GM23248 (cell line): ENCODE measurements at places on chromosomes 11 and 22. TPM values are rescaled to one million over a fixed set of nuclear protein-coding genes. Genes with fewer than 3 reads are reported as not detected.
A peak's percentile ranks its signal among the peaks of the same experiment; 100 is the strongest.

TMEM191C gene
- 0.54 and 1.2 TPM in 2 replicates for polyA plus RNA-seq

C11orf65 gene
- polyA plus RNA-seq = 0.58 and 1.1 TPM in 2 replicates

KRTAP5-2 gene
- polyA plus RNA-seq = not detected in 2 replicates

- peak; percentile 55 for DNase-seq
Observed at GRCh38 chr11:119374632-119375336, 6.7 kb downstream of the USP2 start.
